ENCODE measurements at places on chromosomes 1 and 21. TPM values are rescaled to one million over a fixed set of nuclear protein-coding genes. Genes with fewer than 3 reads are reported as not detected.

TDRD10 gene
- not detected for total RNA-seq

GRCh38 chr1:112169517-112169916 is 180.0 kb upstream of the KCND3 start:
- no peak overlapping the region for H3K4me3 ChIP-seq
- no peak overlapping the region for H3K27ac ChIP-seq
- H3K4me1 ChIP-seq, result peaks cover 8% of the 10 kb centered on the region
- DNase-seq, result no peak
- H3K27me3 ChIP-seq, result peaks cover 66% of the 10 kb centered on the region

MRAP gene
- not detected for total RNA-seq

FGGY gene
- total RNA-seq, result 14.1 TPM

AADACL3 gene
- not detected for total RNA-seq

- no peak overlapping the region for H3K27ac ChIP-seq
- no peak overlapping the region for H3K4me3 ChIP-seq
- no peak for DNase-seq
- H3K27me3 ChIP-seq, result peaks cover 6% of the 10 kb centered on the region
- H3K36me3 ChIP-seq, result no peaks in the 10 kb centered on the region
- H3K4me1 ChIP-seq, result peaks cover 23% of the 10 kb centered on the region
Observed at GRCh38 chr1:162133566-162133965, 64.1 kb downstream of the NOS1AP start.

CELA3B gene
- not detected for total RNA-seq

DNA sequence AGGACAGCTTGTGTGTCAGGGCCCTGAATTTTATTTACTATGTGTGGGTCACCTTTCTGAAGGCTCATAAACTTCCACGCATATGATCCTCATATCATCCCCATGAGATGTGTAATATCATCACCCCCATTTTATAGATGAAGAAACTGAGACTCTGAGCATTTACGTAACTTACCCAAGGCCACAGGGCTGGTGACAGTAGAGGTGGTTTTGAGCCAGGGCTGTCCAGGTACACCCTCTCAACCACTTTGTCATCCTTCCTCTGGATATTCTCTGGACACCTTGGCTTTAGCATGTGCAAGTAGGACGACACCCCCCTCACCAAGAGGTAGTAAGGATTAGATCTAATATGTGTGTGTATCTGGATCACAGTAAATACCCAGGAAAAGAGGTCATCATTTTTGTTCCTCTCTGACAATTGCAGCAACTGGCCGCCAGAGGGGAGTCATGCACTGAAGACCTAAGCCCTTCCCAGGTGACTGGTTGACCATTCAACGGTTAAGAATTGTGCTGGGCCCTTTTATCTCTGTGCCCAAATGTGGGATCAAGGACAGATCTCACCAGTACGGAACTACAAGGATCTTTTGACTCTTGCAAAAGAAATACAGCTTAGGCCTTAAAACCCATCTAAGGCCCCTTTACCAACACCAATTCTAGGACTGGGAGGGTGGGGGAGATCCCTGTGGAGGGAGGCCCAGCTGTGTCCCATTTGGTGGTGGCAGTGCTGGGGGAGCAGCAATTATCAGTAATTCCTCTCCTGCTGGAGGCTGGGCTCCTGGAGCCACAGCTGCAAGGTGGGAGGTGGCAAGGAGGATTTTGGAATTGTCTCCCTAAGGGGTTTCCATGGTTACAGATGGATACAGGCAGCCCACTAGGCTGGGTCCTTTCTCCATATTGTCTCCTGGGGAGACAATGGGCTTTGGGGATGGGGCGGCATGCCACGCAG is 13.7 kb upstream of the E2F2 start:
- H3K4me1 ChIP-seq, result no peaks in the 10 kb centered on the region
- H3K4me3 ChIP-seq, result no peak overlapping the region
- DNase-seq, result peak; percentile 93
- no peaks in the 10 kb centered on the region for H3K27me3 ChIP-seq

- peak overlapping the region; percentile 20 for H3K27ac ChIP-seq
- DNase-seq, result no peak
- peak overlapping the region; percentile 93 for H3K4me3 ChIP-seq
- no peaks in the 10 kb centered on the region for H3K4me1 ChIP-seq
- H3K27me3 ChIP-seq, result peaks cover 12% of the 10 kb centered on the region
Observed at GRCh38 chr21:26843933-26844257, 1.3 kb downstream of the ADAMTS1 start.

- H3K4me3 ChIP-seq, result no peak overlapping the region
- peaks cover 14% of the 10 kb centered on the region for H3K4me1 ChIP-seq
- no peak for DNase-seq
- H3K36me3 ChIP-seq, result no peaks in the 10 kb centered on the region
- H3K27me3 ChIP-seq, result no peaks in the 10 kb centered on the region
Observed at GRCh38 chr1:235289859-235290739, 37.9 kb downstream of the ARID4B start.

DNA sequence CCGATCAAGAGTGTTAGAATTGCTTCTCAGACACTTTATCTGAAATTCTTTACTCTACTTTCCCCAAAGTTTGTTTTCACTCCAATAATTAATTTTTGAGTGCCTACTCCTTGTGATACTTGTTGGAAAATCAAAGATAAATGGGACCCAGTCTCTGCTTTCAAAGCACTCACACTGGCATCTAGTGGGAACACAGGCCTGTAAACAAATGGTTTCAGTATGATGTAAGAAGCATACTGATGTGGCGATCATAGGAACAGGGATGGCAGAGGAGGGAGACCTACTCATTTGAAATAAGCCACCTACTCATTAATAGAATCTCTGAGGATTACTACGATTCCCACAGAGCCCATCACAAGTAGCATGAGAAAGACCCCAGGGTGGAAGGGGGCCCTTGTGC is 273.7 kb upstream of the ST6GALNAC5 start:
- H3K4me1 ChIP-seq, result peaks cover 5% of the 10 kb centered on the region
- no peak for DNase-seq
- H3K27me3 ChIP-seq, result no peaks in the 10 kb centered on the region
- H3K27ac ChIP-seq, result no peak overlapping the region
